ENCODE measurements at places on chromosomes 12 and 14. TPM values are rescaled to one million over a fixed set of nuclear protein-coding genes. Genes with fewer than 3 reads are reported as not detected.

The SOAT2 gene
- total RNA-seq: 0.82 TPM

DNA sequence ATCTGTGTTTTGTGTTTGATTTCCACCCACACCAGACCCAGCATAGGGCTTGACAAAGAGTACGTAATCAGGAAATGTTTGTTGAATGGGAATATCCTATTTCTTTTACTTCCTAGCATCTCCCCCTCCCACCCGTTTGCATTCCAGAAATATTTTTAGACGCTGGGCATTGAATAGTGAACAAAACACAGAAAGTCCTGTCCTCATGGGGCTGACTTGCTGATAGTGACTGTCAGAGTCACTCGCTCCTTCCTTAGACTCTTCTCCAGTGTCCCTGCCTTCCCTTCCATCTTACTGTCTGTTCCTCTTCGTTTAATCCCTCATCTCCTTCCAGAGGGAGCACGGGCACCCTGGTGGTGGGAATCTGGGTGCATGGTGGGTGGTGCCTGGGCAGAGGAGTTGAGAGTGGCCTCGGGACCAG lies 53.6 kb downstream of the SLC25A47 start:
- DNase-seq: no peak

The TMEM132C gene
- total RNA-seq: 0.07 TPM

The SIRT4 gene
- 5.0 TPM for total RNA-seq

GRCh38 chr12:51777973-51778372 lies 70.5 kb downstream of the FIGNL2 start:
- no peak for DNase-seq

DNA sequence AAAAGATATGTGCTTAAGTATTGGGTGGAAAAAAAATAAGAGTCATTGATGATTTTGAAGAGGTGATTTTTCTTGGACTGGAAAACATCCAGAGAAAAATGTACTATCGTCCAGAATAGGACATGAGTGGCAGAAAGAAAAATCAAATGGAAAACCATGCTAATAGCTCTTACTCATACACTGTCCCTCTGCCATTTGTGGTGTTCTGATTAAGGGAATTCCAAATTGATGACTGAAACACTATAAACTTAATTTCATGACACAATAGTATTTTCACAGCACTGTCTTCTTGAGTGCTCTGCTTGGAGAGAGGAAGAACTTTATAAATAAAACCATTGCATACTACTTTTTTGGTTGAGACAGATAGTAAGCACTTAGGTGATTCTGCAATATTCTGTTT lies 72.4 kb downstream of the USP15 start:
- no peak for DNase-seq

- no peak for DNase-seq
Measured at GRCh38 chr14:32508281-32508680, 179.2 kb downstream of the AKAP6 start.

DNA sequence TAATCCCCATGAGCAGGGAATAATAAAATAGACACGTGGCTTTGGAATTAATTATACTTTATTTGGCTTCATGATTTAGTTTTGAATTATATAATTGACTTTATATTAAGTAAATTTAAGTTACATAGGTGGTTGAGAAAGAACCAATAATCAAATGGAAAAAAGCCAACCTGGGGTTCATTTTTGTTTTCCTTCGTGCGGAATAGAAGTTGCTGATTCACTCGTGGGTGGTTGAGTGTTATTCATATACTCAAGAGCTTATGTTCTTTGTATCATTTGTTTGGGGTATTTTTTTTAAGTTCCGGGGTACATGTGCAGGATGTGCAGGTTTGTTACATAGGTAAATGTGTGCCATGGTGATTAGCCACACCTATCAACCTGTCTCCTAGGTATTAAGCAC lies 58.0 kb downstream of the ZNF664 start:
- no peak for DNase-seq

DNA sequence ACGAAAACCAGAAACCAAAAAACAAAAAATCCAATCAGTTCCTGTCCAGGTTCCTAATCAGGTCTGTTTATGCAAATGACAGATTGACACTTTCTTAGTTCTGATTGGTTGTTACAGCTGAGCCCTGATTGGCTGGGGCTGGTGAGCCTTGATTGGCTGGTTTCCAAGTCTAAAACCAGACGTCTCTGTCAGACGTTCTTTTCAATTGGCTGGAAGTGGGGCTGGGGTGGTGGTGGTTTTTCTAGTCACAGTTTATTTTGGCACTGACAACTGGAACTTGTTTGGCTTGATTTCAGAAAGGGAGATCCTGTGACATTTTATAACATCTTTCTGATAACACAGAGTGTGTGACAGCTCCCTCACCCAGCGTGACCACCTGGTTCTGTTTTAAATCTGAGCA lies 36.1 kb upstream of the PRICKLE1 start:
- DNase-seq: no peak
